ENCODE measurements at places on chromosomes 16 and 17. TPM values are rescaled to one million over a fixed set of nuclear protein-coding genes. Genes with fewer than 3 reads are reported as not detected.
A peak's percentile ranks its signal among the peaks of the same experiment; 100 is the strongest.

DNA sequence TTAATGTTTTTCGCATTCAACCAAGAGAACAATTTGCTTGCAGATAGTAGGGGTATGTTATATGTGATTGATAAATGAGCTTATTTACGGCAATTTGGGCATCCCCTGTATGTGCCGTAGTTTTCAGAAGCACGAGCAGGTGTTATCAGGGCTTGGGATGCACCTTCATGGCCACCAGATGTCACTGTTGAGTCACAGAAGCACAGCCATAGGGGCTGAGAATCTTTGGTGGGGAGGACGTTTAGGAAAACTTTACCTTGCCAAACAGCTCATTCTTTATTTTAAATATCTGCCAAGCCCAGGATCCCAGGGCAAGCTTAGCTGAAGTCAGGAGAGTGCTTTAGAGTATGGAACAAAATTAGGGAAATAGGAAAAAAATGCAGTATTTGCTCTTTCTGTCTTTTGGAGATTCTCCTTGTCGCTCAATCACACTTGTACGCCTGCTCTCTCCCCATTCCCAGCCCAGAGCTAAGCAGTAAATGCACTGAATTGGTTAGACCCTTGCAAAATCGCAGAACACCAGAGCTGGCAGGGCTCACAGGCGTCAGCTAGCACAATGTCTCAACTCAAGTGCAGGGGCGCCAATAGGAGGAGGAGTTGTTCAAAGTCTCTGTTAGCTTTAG, 93.6 kb upstream of the MPHOSPH6 start:
- no peak for DNase-seq

GRCh38 chr16:63200940-63201339, 1164.7 kb upstream of the CDH8 start:
- DNase-seq, result no peak

- DNase-seq, result no peak
Observed at GRCh38 chr17:44602970-44603369, 45.7 kb downstream of the FZD2 start.

DNA sequence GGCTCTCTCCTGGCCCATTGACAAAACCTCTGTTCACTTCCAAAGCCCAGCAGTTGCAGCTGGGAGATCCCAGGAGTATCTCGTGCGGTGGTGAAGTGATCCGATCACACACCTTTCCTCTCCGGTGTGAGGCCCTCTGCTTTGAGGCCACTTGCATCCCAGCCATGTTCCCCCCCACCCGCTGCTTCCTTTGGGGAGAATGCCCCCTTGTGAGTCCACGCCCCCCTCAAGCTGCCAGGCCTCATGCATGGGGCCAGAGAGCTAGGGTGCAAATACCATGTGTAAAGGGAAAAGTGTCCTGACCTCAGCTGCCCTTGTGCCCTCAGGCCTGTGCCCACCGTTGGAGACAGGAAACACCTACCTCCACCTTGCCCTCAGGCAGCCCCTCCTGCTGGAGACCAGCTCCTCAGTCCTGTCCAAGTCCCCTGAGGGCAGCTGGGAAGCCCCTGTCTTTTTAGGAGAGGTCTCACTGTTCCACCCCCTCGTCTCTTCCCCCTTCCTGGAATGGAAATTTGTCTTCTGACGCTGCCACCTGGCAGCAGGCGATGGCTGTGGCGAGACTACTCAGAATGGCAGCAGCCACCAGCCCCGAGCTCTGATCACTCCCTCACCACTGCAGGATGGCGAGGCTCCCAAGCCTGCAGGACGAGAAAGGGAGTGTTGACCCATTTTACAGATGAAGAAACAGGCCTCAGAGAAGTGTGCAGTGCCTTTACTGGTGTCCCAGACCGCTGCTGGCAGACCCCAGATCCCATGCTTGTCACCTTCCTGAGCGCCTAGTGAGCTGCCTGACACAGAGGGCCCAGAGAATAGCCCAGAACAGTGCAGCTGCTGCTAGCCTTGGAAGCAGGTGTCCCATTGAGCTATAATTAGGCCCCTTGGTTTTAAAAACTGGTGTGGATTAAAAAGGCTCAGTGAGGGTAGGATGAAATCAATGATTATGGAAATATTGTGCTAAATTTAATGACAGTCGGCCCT, 120.6 kb upstream of the CACNG5 start:
- no peak for DNase-seq

FBXL16 gene
- total RNA-seq, result 3.6 TPM

HES7 gene
- not detected for total RNA-seq

GRCh38 chr16:81251871-81252270, 13.4 kb downstream of the BCO1 start:
- DNase-seq, result no peak

GRCh38 chr16:7964744-7965143, 625.6 kb downstream of the TMEM114 start:
- DNase-seq, result no peak

GRCh38 chr16:13176711-13177110, 275.3 kb downstream of the SHISA9 start:
- DNase-seq, result no peak

BAIAP3 gene
- 3.0 TPM for total RNA-seq

- peak; percentile 84 for DNase-seq
Observed at GRCh38 chr17:48593840-48594537, 410 bp upstream of the HOXB5 start.

- DNase-seq, result peak; percentile 51
Observed at GRCh38 chr16:23355106-23355670, 53.1 kb downstream of the SCNN1B start.

GRCh38 chr16:73092236-73092781, 44.4 kb upstream of the ZFHX3 start:
- DNase-seq, result no peak

KRTAP3-2 gene
- not detected for total RNA-seq

DNA sequence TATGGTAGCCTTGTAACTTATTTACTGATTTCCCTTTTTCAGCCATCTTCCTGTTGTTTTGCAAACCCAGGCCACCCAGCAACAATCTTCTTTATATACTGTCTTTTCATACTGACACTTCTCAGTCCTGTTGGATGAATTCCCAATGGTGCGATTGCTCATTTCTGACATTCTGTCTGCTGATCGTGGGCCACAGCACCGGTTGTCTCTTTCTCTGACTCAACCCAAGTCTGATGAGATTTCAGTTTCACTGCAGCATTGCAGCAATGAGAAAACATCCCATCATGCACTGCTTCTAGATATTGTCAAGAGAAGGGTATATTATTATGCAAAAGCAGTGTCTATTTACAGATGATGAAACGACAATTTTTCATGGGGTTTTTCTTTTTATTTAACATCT, 349.2 kb upstream of the HSBP1 start:
- no peak for DNase-seq

DERL2 gene
- total RNA-seq, result 64.0 TPM

CCL3 gene
- 9.9 TPM for total RNA-seq

DNA sequence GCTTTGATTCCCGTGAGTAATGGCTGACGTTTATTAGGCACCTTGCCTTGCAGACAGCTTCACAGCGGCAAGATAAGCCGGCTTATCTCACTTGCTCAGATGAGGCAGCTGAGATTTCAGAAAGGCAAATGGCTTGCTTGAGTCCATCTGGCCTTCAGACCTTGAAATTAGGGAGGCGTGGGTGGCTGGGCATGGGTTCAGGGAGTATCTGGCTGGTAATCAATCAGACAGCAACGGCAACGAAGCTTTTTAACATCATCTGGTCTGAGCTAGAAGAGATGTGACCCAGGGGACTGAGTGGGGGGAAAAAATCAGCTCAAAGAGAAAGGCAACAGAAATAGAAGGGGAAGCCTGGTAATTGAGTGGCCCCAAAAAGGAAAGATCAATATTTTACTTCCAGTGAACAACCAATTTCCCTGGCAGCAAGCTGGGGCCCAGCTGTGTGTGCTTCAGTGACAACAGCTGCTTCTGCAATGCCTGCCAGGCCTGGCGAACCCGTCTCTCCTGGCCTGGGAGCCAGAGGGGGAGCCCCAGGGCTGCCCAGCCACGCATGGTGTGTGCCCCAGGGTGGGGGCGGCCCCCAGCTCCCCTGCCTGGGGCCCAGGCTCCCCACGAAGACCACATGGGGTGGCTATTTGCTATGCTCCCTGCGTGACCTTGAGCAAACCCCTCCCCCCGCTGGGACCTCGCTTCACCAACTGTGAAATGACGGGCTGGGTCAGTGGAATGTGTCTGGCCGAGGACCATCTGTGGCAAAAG, 34.0 kb downstream of the RAB11FIP4 start:
- no peak for DNase-seq

- DNase-seq, result no peak
Observed at GRCh38 chr16:78372277-78372676, 272.8 kb downstream of the WWOX start.

RNU2-1 gene
- 7,693 TPM for total RNA-seq

DPEP2 gene
- 16.4 TPM for total RNA-seq

- DNase-seq, result peak; percentile 27
Observed at GRCh38 chr17:28230011-28230410, 89.0 kb upstream of the TMEM97 start.

ITGAD gene
- total RNA-seq, result 0.20 TPM

GRCh38 chr17:45016237-45016636, 35.2 kb downstream of the DCAKD start:
- DNase-seq, result no peak

DNA sequence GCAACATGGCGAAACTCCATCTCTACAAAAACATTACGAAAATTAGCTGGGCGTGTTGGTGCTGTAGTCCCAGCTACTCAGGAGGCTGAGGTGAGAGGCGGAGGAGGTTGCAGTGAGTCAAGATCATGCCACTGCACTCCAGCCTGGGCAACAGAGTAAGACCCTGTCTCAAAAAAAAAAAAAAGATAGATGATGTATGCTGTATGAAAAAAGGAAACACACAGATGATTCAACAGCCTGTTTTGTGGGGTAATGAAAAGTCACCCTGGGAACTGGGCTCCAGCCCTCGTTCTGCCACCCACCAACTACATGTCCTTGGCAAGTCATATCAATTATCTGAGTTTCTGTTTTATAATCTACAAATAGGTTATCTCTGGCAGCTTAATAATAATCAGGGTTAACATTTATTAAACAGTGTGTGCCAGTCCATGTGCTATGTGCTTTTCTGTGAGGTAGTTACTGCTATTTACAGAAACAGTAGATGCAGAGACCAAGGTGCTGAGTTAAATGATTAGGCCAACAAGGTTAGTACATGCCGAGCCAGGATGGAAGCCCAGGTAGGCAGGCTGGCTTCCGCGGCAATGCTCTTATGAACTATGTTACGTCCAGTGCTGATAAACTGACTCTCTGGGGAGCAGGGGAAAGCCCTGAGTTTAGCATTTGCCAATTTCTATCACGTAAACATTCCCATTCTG, 1.1 kb downstream of the G6PC1 start:
- no peak for DNase-seq

- DNase-seq, result no peak
Observed at GRCh38 chr16:57167953-57168352, 17.9 kb downstream of the PSME3IP1 start.

PPP1R27 gene
- total RNA-seq, result not detected

DNA sequence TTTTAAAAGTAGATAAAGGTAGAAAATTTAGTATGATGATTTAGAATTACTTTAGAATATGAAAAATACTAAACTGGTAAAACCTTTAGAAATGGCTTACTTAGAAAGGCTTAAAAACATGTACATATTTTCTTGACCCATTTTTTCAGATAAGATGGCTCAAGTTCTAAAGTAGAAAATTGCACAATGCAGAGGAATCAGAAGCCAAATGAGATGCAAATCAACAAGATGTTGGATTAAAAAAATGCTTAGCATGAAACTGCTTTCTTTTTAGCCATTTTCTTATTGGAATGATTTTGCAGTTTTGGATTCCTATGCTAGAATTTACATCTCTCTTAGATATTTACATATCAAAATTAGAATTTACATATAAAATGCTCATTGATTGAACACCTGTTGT, 1.5 kb upstream of the KRTAP3-1 start:
- no peak for DNase-seq

PRAC2 gene
- not detected for total RNA-seq

DNA sequence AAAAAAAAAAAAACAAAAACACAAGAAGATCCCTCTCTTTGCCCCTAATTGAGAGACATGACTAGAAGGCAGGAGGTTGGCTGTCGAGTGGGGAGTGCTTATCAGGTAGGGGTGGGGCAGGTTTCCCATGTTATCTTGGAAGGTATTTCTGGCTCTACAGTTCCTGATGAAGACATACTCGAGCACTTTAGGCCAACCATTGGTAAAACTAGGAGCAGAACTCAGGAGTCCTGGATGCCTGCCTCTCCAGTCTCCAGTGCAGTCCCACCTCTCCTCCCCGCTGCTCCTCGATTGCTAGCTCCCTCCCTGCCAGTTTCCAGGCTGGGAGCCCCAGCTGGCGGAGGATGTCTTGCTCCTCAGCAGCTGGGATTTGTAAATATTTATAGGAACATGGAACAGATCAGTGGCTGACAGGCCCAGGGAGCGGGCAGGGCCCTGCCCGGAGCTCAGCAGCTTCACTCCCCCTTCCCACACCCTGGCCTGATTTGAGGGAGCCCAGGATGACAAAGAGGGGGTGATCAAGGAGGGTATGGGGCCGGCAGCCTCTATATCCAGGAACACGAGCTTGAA, 11.4 kb upstream of the C1QL1 start:
- DNase-seq, result no peak

DNA sequence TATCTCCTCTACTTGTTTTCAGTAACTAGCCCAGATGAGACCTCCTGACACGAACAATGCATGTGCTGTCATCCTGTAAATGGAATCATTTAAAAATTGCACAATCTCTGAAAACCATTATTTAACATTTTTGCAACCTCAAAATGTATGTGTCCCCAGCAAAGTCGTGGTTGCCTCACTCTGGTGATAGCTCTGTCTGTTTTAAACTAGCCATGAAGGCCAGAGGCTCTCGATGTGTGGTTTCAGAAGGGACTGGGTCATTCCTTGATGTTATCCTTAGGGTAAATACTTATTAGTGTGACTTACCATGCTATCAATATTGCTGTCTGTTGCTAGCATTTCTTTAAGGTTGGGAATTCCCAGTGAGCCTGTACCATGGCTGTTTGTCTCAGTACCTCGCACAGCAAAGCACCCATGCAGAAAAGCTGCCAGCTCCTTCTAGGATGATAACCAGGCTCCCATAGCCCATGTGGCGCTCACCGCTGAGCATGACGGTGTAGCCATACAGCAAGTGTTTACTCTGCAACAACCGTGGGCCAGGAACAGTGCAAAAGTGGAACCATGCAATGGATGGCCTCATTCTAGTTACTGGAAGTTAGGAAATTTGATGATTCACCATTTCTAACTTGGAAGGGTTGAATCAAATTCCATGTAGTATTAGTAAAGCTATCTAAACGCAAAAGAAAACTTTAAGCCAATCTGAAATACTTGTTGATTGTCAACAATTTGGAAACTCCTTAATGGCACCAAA, 2.9 kb upstream of the PGS1 start:
- peak; percentile 80 for DNase-seq

GRCh38 chr16:5225931-5226655, 128.5 kb upstream of the EEF2KMT start:
- DNase-seq, result no peak

FOXN1 gene
- 0.35 TPM for total RNA-seq

DNA sequence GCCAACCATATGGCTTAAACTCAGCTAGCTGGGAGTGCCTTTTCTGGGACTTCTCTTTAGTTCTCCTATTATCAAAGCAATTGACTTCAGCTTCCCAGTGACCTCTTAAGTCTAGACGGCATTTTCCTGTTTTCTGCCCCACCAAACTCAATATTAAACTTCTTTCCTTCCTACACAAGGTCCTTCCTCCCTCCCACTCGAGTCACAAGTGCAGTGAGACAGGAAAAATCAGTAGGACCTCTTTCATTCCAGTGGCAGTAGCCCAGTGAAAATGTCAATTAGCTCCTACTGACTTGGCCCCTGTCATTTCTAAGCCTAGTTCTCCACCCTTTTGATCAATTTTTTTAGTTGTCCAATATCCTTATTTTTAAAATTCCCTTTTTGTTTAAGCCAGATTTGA, 9.6 kb upstream of the NACA2 start:
- no peak for DNase-seq

Measured in upper lobe of right lung (tissue), 1 donor.